ENCODE measurements at places on chromosomes 1 and 21.

DNA sequence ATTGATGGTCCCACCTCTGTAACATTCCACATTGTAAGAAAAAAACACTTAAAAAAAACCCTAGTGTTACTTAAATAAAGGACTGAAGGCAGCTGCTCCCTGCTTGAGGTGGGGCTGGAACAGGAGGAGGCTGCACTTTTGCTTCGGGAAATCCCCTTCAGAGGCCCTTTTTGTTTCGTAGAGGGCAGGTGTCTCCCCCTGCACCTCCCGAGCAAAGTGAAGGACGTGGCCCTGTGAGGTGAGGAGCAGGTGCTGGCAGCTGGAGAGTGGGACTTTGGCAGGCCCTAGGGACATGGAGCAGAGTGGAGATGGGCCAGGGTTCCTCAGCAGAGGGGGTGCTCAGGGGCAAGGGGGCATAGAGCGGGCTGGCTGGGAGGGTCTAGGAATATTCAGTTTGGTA is 33.4 kb upstream of the WNT4 start:
- DNase-seq = no peak

DNA sequence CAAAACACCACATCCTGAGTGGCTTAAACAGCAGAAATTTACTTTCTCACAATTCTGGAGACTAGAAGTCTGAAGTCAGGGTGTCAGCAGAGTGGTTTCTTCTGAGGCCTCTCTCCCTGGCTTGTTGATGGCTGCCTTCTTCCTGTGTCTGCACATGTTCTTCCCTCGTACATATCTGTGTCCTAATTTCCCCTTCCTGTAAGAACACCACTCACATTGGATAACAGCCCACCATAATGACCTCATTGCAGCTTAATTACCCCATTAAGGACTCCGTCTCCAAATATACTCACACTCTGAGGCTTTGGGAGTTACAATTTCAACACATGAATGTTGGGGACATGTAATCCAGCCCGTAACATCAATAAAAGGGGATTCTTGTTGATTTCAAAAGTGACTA is 23.4 kb downstream of the C8A start:
- DNase-seq = peak; percentile 11

- no peak for DNase-seq
Observed at GRCh38 chr1:28122183-28122582, 33.8 kb upstream of the EYA3 start.

DNA sequence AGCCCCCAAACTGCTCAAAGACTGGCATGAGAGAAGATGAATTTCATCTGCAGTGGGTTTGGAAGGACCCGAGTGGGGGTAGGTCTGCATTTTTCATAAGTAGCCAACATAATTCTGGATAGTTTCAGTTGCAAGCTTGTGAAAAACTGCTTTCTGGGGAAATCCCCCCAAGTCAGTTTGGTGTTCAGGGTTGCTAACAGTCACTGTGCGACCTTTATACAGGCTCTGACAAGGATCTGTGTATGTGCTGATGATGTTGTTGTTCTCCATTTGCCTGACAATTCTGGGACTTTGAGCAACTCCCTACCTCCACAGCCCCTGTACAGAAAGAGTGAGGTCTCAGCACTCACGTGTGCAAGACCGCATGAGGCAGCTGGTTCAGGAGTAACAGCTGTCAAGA is 87.9 kb downstream of the SUSD4 start:
- no peak for DNase-seq

DNA sequence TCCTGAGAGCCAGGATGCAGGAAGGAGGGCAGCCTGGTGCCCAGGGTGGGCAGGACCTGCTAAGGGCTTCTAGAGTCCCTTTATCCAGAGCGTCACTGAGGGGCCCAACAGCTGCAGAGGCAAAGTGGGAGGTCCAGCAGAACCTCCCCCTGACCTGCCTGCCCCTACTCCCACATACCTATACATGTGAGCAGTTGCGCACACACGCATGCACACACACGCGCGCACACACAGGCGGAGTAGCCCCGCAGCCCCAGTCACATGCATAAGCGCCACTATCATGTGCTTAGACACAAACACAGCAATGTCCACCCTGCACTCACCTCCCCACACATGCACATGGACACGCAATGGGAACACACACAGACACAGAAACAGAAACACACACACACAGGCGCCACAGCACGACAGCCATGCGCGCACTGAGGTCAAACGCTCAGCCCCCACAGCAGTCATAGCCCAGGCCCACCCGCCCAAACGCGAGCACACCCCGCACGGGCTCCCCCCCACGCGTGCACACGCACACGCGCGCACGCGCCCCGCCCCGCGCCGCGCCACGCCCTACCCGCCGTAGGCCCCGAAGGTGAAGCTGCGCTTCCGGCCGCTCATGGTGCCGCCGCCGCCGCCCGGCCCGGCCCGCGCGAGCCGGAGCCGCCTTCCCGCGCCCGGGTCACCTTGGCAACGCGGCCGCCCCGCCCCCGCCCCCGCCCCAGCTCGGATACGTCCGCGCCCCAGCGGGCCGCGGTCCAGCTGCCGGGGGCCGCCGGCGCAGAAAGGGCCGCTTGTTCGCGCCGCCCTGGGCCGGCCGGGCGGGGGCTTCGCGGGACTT is 17.7 kb downstream of the RAP1GAP start:
- peak; percentile 71 for DNase-seq

GRCh38 chr1:61604261-61604660 is 120.7 kb downstream of the TM2D1 start:
- DNase-seq = no peak

DNA sequence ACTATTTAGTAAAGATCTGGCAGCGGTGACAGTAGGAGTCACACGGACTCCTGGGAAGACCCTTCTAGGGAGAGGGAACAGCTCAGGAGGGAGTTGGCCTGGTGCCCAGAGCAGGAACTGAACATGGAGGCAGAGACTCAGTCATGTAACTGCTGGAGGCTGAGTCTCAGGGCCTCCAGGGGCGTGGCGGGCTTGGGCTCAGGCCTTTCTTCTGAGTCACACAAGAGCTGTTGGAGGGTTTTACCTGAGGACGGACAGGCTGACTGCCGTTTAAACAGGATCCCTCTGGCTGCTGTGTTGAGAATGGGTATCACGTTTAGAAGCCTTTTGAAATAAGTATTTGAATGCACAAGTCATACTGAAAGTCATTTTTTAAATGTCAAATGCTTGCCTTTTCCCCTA is 7.2 kb upstream of the ETS2 start:
- DNase-seq = peak; percentile 42

DNA sequence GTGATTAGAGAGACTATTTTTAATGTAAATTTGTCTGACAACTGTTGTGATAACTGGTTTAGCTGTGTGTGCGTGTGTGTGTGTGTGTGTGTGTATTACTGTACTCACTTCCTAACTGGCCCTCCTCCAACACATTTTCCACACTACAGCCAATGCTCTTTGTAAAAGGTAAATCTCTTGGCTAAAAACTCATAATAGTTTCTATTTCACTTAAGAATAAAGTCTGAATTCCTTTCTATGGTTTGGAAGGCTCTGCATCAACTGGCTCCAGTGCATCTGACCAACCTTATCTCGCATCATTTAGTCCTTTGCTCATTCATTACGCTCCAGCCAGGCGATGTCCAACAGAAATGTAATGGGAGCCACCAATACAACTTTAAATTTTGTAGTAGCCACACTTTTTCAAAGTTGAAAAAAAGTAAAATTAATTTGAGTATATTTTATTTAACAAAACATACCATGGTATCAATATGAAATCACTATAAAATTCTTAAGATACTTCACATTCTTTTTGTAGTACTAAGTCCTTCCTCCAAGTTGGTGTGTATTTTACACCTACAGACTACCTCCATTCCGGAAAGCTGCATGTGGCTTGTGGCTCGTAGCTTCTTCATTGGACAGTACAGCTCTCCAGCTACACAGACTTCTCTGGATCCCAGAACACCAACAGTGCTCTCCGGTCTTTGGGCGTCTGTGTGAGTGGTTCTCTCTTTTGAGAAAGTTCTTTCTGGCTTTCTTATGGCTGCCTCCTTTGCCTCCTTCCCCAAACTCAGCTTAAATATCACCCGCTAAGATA is 68.9 kb downstream of the NRIP1 start:
- peak; percentile 18 for DNase-seq

DNA sequence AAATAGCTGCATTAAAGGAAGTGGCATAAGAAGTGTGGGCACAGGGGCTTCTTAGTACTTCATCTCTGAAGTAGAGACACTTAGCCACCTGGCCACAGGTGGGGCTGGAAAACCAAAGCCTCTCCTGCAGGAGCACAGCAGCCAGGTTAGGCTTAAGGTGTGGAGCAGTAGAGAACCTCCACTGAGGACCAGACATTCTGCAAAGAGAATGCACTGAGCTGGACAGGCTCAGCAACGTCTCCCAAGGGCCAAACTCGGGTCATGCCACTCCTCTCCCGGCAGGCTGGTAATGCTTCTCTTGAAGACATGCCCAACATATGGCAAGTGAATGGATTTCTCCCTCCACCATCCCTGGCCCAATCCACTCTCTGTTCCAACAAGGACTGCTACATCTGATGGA is 33.0 kb upstream of the LRRC38 start:
- no peak for DNase-seq

GRCh38 chr1:8718850-8719361 is 98.5 kb downstream of the RERE start:
- DNase-seq = peak; percentile 44

- no peak for DNase-seq
Observed at GRCh38 chr1:206569556-206569955, 42.7 kb downstream of the EIF2D start.

DNA sequence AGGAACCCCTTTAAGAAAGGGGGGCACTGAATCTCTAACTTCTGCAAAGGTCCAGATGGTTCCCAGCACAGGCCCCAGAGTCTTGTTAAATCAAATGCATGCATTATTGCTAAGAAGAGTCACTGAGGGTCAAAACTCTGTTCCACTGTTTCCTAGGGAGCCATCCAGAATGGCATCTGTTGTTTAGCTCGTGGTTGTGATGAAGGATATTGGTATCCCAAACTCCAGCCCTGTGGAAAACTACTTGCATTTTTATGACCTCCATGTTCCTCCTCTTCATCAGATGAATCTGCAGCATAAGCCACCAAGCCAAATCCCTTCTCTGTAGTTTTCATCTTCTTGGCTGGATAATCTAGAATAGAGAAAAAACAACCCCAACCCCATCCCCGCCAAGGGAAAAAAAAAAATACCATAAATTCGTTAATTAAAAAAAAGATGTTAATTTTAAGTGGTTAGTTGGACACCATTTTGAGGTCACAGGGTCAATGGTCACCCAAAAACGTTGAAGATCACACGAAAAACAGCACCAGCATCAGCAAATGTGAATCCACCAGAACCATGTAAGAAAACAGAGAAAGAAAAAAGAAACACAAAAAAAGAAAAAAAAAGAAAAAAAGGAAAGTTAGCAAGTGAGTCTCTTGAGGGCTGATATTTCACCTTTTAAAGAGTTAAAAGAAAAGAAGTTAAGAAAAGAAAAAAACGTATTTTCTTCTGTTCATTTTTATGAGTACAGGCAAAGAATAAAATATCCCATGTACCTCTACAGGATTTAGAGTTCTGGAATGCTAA is 3.0 kb upstream of the RIT1 start:
- no peak for DNase-seq

GRCh38 chr1:201147396-201148015 is 6.8 kb downstream of the TMEM9 start:
- no peak for DNase-seq

DNA sequence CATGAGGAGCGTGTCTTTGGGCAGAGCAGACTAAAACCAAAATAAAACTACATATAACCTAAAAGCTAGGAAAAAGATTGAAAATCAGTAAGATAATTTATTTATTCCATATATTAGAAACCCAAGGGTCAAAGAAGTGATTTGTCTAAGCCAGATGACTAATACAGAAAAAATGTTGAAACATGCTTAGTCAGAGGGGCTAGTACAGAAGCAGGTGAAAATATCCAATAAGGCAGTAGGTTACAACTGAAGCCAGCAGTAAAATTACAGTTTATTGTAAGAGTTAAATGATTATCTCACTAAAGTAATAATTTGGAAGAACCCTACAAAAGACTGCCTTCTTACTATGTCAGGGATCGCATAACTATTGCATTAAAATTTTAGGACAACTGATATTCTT is 1190.9 kb upstream of the PRMT6 start:
- DNase-seq = peak; percentile 5

- DNase-seq = no peak
Observed at GRCh38 chr1:155929057-155929456, 5.2 kb downstream of the KHDC4 start.

DNA sequence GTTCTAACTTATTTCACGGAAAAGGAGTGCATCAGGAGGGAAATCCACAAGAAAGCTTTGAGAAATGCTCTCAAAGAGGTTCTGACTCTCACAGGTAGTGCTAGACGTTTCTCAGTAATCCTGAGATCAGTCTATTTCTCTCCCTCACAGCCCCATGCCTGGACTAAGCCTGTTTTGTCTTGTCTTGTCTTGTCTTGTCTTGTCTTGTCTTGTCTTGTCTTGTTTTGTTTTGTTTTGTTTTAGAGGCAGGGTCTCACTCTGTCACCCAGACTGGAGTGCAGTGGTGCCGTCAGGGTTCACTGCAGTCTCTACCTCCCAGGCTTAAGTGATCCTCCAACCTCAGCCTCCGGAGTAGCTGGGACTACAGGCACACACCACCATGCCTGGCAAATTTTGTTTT is 133.3 kb upstream of the SGIP1 start:
- no peak for DNase-seq

GRCh38 chr1:211742889-211743529 is 67.6 kb upstream of the NEK2 start:
- DNase-seq = no peak

GRCh38 chr1:199463521-199464127 is 563.9 kb upstream of the NR5A2 start:
- DNase-seq = peak; percentile 92

DNA sequence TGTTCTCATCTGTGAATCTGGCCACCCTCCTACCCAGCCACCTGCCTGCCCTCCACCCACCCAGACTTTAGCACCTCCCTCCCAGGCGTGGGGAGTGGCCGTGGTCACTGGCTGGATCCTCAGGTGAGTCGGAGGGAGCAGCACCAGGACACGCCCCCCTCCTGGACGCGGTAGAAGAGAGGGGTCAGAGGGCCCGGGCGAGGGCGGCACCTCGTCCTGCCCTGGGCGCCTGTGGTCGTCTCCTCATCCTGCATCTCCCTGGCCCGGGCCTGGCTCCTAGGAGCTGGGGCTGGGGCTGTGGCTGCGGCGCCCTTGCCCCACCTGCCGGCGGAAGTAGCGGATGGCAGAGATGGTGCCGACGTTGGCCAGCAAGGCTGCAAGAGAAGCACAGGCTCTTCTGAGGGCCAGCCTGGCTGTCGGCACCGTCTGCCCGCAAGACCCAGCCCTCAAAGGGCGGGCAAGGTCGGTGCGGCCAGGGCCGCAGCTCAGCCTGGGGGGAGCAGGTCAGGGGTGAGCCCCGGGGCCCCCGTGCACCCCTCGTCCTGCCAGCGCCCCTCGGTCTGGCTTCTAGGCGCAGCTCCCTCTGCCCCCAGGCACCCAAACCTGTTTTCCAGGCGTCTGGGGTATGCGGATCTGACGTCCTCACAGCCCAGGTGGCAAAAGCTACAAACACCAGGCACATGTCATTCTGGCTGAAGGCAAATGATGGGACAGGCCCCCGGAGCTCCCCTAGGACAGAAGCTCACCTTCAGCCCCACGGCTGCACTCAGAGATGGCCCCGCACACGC is 5.8 kb downstream of the PERM1 start:
- peak; percentile 90 for DNase-seq

GRCh38 chr1:223738465-223739365 is 26.4 kb downstream of the CAPN2 start:
- no peak for DNase-seq

- no peak for DNase-seq
Observed at GRCh38 chr1:91015794-91016550, 5.9 kb downstream of the ZNF644 start.

Data from A673 (cell line).